ENCODE measurements at places on chromosomes 1 and 21. TPM values are rescaled to one million over a fixed set of nuclear protein-coding genes. Genes with fewer than 3 reads are reported as not detected.

The ACTL8 gene
- total RNA-seq = not detected

The PTAFR gene
- 1.6 TPM for total RNA-seq

The KIF21B gene
- total RNA-seq = 0.58 TPM

- no peaks in the 10 kb centered on the region for H3K36me3 ChIP-seq
- no peaks in the 10 kb centered on the region for H3K27me3 ChIP-seq
- DNase-seq = no peak
- no peak overlapping the region for H3K27ac ChIP-seq
- peaks cover 16% of the 10 kb centered on the region for H3K4me1 ChIP-seq
Observed at GRCh38 chr1:51726544-51727225, 109.8 kb downstream of the OSBPL9 start.

DNA sequence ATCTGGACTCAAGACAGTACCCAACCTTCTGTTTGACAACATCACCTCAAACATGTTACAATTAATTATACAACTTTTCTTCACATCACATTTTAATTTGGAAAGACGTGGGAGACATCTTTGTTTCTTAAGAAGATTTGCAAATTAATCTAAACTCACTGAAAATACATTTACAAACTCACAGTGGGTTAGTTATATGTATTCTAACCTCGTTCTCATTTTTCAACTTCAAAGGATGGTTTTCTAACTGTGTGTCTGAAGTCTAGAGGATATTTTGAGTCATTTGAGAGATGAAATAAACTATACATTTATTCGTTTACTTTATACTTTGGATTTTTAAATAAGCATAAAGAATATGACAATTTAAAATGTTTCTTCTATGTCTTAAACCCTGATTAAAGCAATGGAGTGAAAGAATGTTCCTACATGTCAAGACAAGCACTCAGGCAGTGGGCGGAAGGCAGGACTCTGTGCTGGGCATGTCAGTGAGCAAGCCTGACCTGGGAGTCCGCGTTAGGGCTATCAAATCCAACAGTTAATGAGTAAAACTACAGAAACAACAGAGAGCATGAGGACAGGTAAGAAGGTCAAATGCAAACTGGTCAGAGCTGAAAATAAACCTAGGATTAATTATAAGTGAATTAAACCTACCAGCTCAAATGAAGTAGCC, 76.5 kb upstream of the CTTNBP2NL start:
- no peak overlapping the region for H3K27ac ChIP-seq
- H3K27me3 ChIP-seq = no peaks in the 10 kb centered on the region
- no peak overlapping the region for H3K4me3 ChIP-seq
- no peaks in the 10 kb centered on the region for H3K36me3 ChIP-seq
- DNase-seq = no peak
- H3K4me1 ChIP-seq = peaks cover 40% of the 10 kb centered on the region

DNA sequence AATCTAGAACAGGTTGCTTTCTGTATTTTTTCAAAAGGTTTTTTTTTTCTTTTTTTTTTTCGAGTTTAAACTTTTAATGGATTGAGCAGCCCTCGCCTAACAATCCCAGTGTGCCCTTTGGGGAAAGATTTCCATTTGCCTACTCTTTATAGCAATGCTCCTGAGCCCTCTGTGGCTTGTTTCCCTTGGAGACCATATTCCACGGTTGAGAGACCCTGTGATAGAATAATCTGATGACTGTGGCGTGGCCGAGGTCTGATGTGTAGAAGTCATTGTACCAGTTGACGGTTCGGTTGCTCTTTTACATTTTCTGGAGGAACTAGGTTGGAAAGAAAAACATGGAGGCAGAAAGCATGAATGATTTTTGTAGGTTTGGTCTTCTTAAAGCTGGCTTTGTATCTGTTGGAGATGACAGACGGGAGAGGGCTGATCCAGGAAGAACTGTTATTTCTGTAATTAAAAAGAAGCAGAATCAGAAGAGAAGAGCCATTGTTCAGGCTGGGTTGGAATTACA, 305.7 kb upstream of the NRIP1 start:
- H3K4me3 ChIP-seq = no peak overlapping the region
- no peak overlapping the region for H3K27ac ChIP-seq
- H3K36me3 ChIP-seq = no peaks in the 10 kb centered on the region
- DNase-seq = no peak
- H3K4me1 ChIP-seq = no peaks in the 10 kb centered on the region

- H3K27ac ChIP-seq = no peak overlapping the region
- no peak for DNase-seq
- H3K4me1 ChIP-seq = no peaks in the 10 kb centered on the region
- no peaks in the 10 kb centered on the region for H3K27me3 ChIP-seq
- no peak overlapping the region for H3K4me3 ChIP-seq
Observed at GRCh38 chr21:26710155-26710554, 135.1 kb downstream of the ADAMTS1 start.

All from muscle of leg (tissue), 16 donors.